ENCODE measurements at places on chromosomes 16 and 17.

- no peak for DNase-seq
Measured at GRCh38 chr16:65116216-65116615, 5.6 kb downstream of the CDH11 start.

- DNase-seq: peak; percentile 66
Measured at GRCh38 chr17:72053449-72053848, 67.4 kb upstream of the SOX9 start.

DNA sequence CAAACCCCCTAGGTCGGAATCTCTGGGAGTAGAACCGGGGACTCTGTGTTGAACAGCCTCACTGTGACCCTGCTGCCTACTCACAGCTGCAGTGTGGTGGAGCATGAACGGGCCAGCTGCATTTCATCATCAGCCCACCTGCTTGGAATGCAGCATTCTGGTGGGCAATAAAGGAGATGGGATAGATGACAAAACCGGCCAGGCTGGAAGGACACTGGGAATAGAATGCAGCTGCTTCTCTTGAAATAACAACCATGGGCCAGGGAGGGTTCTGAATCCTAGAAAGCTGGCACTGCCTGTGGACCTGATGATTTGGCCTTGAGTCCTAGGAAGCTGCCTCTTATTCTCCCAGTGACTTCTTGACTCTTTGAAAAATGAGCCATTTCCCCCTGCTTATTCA lies 23.5 kb downstream of the CFAP97D1 start:
- no peak for DNase-seq

DNA sequence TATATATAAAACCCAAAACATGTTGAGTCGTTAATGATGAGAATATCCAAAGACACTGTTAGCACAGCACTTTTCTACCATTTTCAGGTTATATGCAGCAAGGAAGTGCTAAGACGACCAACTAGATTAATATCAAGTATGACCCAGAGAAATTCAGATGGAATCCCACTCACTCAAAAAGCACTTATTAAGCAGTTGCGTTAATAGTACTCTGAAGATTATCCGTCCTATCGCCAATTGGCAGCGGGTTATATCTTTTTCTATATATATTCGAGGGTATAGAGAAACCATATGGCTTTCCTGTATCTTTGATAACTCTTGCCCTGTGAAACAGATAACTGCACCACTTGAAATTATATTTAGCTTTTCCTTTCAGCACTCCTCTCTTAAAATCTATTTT lies 1.1 kb downstream of the CRLF3 start:
- DNase-seq: no peak

DNA sequence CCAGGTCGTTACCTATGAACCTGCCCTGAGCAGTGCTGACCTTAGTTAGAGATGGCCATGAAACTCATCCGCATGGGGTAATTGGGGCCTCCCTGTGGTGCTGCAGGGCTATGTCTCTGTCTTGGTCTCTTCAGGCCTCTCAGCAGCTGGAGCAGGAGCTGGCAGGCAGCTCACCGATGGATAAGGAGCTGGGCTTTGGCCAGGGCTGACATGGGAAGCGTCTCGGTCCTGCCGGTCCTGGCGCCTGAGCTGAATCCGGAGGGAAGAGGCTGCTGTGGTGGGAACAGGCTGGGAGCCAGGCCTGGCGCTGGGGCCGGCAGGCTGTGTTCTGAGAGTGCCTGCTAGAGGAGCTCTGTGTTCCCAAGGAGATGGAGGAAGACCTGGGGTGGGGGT lies 10.1 kb downstream of the IL32 start:
- DNase-seq: no peak

DNA sequence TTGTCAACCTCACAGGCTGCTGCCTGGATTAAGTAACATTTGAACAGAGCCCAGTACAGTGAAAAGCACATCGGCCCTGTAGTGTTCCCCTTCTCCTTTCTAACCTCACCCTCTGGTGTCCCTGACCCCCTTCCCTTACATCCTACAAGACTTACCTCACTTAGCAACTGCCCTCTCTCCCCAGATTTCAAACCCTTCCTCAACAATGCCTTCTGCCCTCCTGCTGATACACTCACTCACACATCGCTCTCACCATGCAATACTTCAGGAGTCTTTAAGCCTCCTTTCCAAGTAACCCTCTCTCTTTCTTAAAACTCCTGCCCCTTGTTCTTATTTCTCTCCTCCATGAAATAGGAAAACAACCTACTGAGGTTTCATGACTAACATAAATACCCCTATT lies 17.8 kb downstream of the ZZEF1 start:
- DNase-seq: no peak

GRCh38 chr16:52405441-52405840 lies 141.5 kb downstream of the TOX3 start:
- no peak for DNase-seq

- DNase-seq: no peak
Measured at GRCh38 chr16:643050-643368, 1.4 kb downstream of the MCRIP2 start.

GRCh38 chr16:85333744-85334640 lies 221.7 kb upstream of the CIBAR2 start:
- DNase-seq: no peak

- no peak for DNase-seq
Measured at GRCh38 chr17:17180141-17180603, 26.0 kb downstream of the PLD6 start.

GRCh38 chr16:86080131-86080875 lies 181.3 kb downstream of the IRF8 start:
- no peak for DNase-seq

GRCh38 chr17:73957564-73957963 lies 245.9 kb upstream of the RPL38 start:
- no peak for DNase-seq

- no peak for DNase-seq
Measured at GRCh38 chr17:79563237-79564013, 47.4 kb downstream of the RBFOX3 start.

- DNase-seq: no peak
Measured at GRCh38 chr16:59121411-59122261, 387.5 kb upstream of the GOT2 start.

GRCh38 chr17:57962279-57963148 lies 7.3 kb upstream of the CUEDC1 start:
- no peak for DNase-seq

DNA sequence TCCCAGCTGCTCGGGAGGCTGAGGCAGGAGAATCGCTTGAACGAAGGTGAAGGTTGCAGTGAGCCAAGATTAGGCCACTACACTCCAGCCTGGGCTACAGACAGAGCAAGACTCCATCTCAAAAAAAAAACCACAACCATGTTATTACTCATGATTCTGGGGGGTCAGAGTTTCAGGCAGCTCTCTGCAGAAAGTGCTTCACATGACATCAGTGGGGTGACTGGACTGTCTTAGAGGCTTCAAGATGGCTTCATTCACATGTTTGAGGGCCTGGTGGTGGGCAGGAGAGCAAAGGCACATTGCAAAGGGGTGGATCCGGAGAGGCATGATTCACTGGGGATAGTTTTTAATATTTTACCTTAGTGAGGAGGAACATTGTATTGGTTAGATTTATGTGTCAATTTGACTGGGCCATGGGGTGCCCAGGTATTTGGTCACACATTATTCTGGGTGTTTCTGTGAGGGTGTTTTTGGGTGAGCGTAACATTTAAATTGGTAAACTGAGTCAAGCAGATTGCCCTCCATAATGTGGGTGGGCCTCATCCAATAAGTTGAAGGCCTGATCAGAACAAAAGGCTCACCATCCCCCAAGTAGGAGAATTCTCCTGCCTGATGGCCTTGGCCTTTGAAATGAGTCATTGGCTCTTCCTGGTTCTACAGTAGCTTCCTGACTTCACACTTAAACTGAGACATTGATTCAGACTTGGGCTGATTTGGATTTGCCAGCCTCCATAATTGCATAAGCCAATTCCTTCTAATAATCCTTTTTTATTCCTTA lies 109.8 kb downstream of the GOSR1 start:
- DNase-seq: no peak

GRCh38 chr16:22278441-22279230 lies 18.6 kb upstream of the POLR3E start:
- no peak for DNase-seq

GRCh38 chr17:82274134-82275020 lies 877 bp upstream of the CSNK1D start:
- DNase-seq: no peak

DNA sequence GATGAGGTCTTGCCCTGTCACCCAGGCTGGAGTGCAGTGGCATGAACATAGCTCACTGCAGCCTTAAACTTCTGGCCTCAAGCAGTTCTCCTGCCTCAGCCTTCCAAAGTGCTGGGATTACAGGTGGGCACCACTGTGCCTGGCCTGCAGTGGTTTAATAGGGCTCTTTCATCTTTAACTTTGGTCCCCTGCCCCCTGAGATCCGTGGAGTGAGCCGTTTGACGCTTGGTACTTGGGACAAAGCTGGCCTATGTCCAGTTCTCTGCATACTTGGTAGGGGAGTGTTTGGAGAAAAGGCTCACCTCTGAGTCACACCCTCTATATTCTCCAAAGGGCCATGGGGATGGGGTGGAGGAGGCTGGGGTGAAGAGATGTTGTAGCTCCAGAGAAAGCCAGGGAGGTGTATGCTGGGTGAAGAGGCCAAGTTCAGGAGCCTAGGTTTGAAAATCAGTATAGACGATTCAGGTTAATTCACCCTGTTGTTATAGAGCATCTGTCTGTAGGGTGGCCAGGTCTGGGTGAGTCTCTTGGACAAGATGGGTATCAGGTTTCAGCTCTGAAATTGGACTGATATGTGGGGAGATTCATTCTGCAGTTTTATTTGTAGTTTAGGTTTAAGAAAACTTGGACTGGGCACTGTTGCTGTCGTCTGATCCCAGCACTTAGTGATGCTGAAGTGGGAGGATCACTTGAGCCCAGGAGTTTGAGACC lies 17.6 kb downstream of the ABCC1 start:
- DNase-seq: no peak

DNA sequence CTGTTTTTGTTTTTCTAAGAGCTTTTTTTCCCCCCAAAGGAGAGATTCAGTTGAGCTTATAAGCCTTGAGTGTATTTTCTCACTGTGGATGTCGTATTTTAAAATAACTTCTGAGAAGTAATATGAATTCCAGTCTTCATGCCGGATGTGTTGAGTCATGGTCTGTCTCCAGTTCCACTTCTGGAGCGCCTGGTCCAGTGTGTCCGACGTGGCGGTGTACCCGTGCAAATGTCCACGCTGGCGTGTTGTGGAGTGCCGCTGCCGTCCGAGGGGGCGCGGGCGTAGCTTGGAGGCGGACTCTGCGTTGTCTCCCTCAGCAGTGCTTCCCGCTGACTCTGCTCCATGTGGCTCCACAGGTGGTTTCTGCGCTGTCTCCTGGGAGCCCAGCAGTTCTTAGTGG lies 60.9 kb upstream of the ZNF750 start:
- no peak for DNase-seq

DNA sequence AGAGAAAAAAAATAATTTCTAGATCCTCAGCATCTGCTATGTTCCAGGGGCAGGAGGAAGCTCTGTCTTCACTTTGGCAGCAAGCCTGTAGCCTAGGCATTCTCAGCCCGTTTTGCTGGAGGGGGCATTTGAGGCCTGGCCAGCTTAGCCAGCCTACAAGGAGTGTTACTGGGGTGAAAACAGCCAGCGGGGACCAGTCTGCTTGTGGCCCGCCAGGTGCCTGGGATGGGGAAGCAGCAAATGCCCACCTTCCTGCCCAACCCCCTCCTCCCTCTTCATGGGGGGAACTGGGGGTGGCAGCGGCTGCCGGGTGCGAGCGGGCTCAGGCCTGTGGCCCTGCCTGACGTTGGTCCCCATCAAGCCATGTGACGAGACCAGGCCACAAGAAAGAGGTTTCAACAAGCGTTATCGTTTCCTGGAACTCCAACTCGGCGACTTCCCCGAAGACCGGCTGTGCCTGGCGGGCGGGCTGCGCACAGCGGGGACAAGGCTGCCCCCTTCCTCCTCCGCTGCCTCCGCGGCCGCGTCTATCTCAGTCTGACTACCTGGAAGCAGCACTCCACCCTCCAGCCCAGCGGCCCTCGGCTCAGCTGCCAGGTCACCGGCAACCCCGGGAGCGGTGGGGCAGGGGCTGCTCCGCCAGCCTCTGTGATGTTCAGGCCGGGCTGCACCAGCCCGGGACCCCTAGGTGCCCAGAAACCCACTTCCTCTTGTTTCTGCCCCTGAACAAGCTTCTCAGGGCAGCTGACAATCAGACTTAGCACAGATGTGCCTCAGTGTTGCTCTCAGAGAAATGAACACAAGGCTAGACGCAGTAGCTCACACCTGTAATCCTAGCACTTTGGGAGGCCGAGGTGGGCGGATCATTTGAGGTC lies 22.9 kb downstream of the SOCS1 start:
- no peak for DNase-seq

GRCh38 chr17:71926746-71927398 lies 193.9 kb upstream of the SOX9 start:
- DNase-seq: no peak

- no peak for DNase-seq
Measured at GRCh38 chr17:43434902-43435319, 36.1 kb downstream of the ARL4D start.

DNA sequence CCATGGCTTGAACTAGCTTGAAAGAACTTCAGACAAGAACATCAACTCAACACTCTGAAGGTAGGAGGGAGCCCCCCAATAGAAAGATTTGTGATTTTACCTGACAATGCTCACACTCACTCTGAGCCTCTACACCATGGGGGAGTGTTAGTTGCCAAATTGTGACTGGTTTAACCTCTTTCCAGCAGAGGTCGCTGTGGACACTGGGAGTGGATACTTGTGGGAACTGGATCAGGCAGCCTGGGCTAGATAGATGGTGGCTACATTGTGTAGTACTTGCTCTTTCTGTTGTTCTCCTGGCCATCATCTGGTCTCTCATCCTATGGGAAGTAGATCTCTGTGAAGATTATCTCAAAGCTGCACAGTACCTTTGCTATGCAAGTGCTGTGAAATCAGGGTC lies 2.9 kb downstream of the SMPD3 start:
- peak; percentile 88 for DNase-seq

- peak; percentile 58 for DNase-seq
Measured at GRCh38 chr16:85465328-85466303, 147.5 kb upstream of the GSE1 start.

GRCh38 chr17:77834170-77835115 lies 124.1 kb upstream of the TNRC6C start:
- DNase-seq: no peak

DNA sequence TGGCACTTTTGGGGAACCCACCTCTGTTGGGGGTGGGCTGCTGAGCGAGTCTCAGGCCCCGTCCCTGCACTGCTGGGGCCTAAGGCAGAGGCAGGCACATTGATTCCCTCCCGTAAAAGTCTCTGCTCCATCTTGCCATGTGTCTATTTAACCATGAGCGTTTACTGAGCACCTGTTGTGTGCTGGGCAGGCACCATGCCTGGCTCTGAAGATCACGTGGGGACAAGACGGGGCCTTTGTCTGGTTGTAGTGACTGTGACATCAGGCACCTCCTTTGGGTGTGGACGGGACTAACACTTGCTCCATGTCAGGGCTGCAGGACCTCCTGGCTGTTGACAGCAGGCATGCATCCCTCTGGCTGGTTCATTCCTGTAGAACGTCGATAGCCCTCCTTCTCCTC lies 204.7 kb upstream of the CIBAR2 start:
- DNase-seq: no peak

Data from NCI-H1092 (cell line).